ENCODE measurements at places on chromosomes 2 and 18.

- no peak for DNase-seq
These were observed 103.1 kb upstream of the THOC1 start for GRCh38 chr18:370751-371608.

DNA sequence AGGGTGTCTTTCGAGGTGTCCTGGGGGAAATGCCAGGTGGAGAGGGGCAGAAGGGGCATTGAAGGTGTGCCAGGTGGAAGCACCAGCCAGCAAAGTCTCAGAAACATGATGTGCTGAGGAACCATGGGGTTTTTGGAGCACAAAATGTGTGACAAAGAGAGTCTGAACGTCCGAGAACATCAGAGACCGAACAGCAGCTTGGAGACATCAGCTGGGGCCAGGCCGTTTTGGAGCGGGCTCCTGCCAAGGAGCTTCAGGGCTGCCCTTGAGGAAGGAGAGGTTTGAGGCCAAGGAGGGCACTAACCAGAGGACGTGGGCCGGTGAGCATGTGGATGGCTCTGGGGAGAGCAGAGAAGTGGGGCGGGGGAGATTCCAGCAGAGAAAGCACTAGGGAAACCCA lies 5.3 kb upstream of the MBP start:
- no peak for DNase-seq

- no peak for DNase-seq
These were observed 7.2 kb upstream of the TMEM177 start for GRCh38 chr2:119671752-119672151.

DNA sequence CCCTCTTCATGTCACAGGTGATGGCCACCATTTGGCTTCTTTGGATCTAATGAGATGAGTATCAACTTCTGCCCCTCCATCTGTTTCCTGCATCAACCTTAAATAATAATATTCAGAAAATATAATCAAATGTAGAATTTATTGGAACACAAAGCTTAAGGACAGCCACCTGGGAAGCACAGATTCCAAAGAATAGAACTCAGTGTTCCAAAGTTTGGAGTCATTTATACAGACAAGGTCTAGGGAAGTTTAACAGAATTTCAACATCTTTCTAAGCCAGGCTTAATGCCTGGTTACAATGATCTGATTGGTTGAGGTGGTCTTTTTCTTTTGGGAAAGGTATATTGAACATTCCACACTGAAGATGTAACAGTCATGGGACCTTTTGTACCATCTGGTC lies 218.0 kb upstream of the PIEZO2 start:
- DNase-seq: no peak

DNA sequence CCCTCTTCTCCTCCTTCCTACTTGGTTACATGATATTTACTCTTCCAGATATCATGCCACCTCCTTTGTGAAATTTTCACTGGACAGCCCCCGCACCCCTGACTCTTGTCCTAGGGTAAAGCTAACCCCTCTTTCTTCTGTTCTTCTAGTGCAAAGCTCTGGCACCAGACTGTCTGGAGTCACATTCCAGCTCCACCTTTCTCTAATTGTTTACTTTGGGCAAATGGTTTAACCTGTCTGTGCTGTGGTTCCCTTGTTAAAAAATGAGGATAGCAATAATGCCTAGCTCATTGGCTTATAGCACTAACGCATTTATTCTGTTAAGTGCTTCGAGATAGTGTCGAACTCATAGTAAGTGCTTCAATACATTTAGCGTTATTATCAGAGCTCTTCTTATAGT lies 306.2 kb downstream of the ALK start:
- no peak for DNase-seq
